ENCODE measurements at places on chromosomes 4 and X. TPM values are rescaled to one million over a fixed set of nuclear protein-coding genes. Genes with fewer than 3 reads are reported as not detected.

- ATAC-seq: no peak
These were observed 211.9 kb downstream of the FBXO8 start for GRCh38 chr4:174071595-174071994.

DNA sequence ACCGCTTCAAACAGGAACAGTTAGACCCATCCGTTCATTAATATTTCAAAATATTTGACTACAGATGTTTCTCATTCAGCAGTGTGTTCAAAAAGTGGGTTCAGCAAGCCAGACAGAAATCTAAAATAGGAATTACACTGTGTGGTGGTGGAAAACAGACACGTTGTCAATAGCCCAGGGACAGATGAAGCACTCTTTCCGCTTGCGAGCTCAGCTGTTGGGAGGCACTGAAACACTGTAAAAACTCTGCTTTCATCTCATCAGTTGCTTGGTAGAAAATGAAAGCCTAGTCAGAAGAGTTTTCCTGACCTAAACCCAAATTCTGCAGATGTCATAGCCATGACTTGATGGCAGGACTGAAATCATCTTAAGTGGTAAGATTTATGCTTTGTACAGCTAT is 38.5 kb downstream of the LRP2BP start:
- no peak for ATAC-seq

DNA sequence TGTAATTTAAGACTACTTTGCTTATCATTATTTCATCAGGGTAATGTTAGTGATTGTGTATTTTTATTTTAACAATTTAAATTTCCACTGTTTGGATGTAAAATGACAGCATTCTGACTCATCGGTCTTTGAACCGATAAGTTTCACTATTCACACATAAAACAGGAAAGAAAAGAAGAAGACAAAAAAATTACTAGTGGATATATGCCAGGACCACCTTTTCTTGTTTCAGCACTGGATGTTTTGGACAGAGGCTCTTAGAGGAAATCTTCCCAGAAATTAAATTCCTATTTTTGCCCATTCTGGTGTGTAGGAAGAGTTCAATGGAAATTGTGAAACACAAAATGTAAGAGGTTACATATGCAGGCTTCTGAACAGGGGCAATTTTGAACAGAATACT is 57.4 kb downstream of the VEGFC start:
- no peak for ATAC-seq

The ADH7 gene
- 0.13 TPM for total RNA-seq

The P2RY4 gene
- total RNA-seq: 0.93 TPM

The FAM9C gene
- not detected for total RNA-seq

GRCh38 chrX:138946926-138947325 is 235.4 kb upstream of the FGF13 start:
- ATAC-seq: no peak

- no peak for ATAC-seq
These were observed 28.0 kb upstream of the RBM41 start for GRCh38 chrX:107146670-107147069.

- ATAC-seq: no peak
These were observed 75.3 kb downstream of the TMEM144 start for GRCh38 chr4:158285429-158286216.

The EDNRA gene
- total RNA-seq: 5.9 TPM

- ATAC-seq: no peak
These were observed 610.5 kb upstream of the TECRL start for GRCh38 chr4:65019775-65020174.

- no peak for ATAC-seq
These were observed 133.3 kb downstream of the CPZ start for GRCh38 chr4:8725845-8726244.

DNA sequence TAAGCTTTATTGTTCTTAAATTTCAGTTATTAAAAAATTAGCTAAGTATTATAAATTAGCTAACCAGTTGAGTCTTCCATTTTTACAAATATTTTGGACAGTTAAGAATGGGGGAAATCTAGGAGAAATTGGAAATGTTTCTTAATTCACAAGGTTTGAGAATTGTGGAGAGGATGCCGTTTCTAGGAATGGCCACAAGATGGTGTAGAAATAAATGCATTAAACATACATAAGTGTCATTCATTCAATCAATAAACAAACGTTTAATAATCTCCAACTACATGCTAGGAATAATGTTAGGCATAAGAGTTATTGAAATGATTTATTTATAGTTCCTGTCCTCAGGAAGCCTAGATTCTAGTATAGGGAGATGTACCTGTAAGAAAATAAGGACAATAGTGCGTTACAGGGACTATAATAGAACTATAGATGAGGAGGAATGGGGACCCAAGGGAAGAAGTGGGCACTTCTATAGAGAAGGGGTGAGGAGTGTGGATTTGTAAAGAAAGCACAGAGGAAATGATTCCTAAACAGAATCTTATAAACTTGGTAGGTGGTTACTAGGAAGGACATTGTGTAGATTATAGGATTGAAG is 195.7 kb upstream of the ANK2 start:
- no peak for ATAC-seq

DNA sequence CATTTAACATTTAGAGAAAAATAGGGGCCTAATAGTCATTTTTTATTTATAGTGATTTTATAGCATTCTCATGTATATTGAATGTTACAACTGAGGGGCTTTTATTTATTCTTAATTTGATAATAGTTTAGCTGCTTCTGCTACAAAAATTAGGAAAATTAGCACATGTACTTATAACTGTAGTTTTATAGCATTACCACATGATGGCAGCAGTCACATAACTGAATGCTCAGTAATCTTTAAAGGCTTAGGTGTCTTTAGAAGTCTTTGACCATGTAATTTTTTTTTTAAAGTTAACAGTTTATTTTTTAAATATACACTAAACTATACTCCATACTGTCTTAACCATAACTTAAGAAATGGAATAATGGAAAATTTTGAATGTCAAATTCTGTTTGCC is 136.6 kb downstream of the STAG2 start:
- ATAC-seq: no peak

The CCDC160 gene
- total RNA-seq: 0.67 TPM

DNA sequence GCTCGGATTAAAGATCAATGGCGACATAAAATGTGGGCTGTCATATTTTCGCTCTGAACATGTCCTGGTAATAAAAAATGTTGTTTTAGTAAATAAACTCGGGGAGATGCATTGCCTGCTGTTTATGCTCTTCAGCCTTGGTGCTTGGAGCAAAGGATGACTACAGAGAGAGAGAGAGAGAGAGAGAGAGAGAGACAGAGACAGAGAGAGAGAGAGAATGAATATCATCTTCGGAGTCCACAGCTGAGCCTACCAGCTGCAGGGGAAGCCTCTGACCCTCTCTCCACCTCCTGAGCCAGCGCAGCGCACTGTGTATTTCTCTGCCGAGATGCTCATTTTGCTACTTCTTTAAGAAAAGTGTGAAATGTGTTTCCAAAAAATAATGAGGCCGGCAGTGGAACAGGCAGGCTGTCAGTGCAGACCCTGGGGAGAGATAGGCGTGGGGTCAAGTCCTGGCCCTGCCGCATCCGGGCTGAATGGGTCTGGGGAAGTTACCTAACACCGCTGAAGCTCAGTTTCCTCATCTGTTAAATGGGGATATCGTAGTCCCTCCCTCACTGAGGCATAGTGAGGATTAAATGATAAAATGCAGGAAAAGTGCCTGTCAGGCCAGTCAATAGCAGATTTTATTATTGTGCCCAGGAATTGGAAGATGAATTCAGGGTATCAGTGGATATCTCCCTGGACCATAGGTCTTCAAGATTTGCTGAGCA is 58.5 kb upstream of the LGI2 start:
- ATAC-seq: no peak

GRCh38 chr4:183321516-183321915 is 710 bp downstream of the CLDN24 start:
- no peak for ATAC-seq

DNA sequence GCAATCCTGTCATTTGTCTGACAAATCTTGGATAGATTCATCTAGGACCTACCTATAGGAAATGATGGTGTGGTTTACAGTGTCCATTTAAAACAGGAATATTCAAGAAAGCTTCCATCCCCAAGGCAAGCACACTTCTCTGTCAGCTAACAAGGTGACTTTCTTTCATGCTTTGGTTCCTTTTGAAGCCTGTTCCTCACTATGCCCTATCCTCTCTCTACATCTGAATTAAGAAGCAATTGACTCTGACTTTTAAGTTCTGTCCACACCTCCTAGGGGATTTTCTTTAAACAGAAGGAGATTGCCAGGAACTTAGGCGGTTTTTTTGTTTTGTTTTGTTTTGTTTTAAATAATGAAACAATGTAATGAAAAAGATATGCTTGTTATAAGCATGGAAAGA is 1181.4 kb upstream of the TENM3 start:
- ATAC-seq: no peak

DNA sequence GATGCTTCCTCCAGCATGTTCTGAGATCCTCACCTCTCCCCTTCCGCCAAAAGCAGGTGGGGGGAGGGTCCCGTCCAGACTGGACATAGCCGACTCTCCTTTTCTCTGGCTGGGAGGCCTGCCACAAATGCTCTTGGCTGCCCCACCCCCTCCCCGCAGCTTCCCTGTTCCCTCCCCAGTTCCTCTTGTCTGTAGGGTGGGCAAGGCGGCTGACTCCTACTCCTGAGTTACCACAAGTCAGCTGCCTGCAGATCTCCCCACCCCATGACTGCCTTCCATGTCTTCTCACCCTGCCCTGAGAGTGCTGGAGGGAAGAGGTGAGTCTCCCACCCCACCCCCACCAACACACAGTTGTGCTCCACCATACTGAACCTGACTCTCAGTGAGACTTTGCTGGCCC is 2.9 kb downstream of the ATP6AP1 start:
- no peak for ATAC-seq

The SOD3 gene
- 385 TPM for total RNA-seq

DNA sequence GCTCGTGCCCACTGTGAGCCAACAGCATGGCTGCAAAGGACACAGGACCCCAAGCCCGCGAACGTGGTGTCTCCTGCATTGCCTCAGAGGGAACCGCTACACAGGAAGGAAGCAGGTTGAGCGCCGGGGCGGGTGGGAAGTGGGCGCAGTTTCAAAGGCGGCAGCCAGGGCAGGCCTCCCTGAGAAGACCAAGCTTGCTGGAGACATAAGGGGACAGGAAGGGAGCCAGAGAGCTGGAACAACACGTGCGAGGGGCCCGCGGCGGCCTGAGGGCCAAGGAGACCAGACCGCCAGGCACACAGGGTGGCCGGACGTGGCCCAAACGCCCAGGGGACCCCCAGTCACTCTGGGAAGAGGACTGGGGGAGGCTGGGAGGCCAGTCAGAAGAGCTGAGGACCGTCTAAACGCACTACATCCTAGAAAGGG is 32.0 kb downstream of the CTBP1 start:
- ATAC-seq: peak; percentile 14

GRCh38 chr4:39146211-39146610 is 36.1 kb upstream of the WDR19 start:
- ATAC-seq: no peak

DNA sequence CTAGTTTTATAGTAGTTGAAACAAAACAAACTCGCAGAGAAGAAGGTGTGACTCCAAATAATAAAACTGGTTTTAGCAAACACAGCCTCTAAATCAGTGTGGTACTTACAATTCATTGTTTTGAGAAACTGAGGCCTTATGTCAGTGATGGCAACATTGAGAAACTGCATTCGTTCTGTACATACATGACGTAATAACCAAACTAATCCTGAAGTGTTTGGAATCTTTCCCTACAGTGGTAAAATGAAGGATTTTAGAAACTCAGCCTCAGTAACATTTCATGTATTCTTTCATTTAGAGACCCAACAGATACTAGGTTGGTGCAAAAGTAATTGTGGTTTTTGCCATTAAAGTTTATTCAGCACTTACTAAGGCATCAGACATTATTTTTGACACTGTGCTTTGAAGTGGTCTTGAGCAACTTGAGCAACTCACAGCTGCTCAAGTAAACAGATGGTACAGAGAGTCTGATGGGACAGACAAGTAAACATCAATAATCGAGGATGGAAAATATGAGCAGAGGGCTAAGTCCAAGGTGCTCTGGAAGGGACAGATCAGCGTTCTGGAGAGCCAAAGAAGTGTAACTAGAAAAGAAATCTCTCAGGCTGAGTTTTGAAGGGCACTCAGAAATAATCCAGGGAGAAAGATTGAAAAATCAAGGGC is 390.8 kb upstream of the BOD1L1 start:
- ATAC-seq: no peak

The GRIA2 gene
- not detected for total RNA-seq

The EOLA1 gene
- total RNA-seq: 20.7 TPM

DNA sequence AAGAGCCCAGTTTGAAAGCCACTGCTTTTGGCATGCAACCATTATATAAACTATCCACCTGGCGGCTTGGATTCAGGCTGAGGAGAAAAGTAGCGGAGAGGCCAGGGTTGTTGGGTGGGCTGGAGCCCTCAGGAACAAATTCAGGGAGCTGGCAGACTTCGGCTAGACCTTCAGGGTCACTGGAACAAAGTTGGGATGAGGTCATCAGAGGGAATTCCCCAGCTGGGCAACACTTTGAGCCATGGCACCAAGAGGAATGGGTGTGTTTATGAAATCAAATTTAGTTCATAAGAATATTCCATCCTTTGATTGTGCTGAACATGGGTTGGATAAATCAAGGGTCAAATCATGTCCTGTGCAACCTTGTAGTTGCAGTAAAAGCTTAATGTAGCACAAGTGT is 22.0 kb downstream of the MTMR1 start:
- ATAC-seq: no peak

The GLRA2 gene
- not detected for total RNA-seq

- no peak for ATAC-seq
These were observed 137.4 kb downstream of the CEP135 start for GRCh38 chr4:56086073-56086541.

The CASP6 gene
- total RNA-seq: 11.2 TPM

GRCh38 chrX:113157496-113157895 is 316.9 kb upstream of the AMOT start:
- ATAC-seq: no peak

The GAGE12E gene
- total RNA-seq: not detected

DNA sequence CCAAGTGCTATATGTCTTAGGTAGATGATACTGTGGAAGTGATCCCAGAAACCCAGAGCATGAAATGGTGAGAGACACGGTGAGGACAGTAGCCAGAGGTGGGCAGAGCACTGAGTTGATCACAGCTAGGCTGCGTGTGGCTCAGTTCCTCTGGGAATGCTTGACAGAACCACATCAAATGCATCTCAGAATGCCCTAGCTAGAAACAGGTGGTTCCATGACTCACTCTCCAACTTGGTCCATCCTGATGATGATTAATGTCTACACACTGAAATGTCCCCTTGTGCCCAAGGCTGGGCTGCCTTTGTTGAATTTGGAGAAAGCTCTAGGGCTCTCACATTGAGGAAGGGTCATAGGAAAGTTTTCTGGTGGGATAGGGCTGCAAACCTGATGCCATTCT is 113.6 kb downstream of the ZNF518B start:
- no peak for ATAC-seq

GRCh38 chr4:162011089-162011488 is 152.7 kb downstream of the FSTL5 start:
- ATAC-seq: no peak
